ENCODE measurements at places on chromosomes 5 and 9.

- DNase-seq = no peak
Observed at GRCh38 chr5:56460681-56461191, 227.6 kb upstream of the ANKRD55 start.

GRCh38 chr5:65730910-65731309, 8.9 kb downstream of the NLN start:
- DNase-seq = no peak

DNA sequence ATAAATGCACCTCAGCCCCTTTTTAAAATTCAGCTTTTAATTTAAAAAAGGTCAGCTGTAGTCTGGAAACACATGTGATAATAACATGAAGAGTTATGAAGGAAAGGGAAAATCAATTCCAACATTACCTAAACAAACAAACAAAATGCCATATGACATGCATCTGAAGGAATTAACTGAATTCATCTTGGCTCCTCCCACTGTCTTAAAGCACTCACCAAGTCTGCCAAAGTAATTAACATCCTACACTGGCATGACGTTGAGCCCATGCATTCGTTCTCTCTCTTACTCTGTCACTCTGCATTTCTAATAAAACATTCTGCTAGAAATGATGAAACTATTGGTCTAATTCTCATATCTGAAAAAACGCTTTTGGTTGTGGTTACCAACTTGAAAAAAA, 37.7 kb downstream of the TSSK1B start:
- DNase-seq = no peak

GRCh38 chr9:33813712-33814641, 3.0 kb upstream of the UBE2R2 start:
- DNase-seq = no peak

DNA sequence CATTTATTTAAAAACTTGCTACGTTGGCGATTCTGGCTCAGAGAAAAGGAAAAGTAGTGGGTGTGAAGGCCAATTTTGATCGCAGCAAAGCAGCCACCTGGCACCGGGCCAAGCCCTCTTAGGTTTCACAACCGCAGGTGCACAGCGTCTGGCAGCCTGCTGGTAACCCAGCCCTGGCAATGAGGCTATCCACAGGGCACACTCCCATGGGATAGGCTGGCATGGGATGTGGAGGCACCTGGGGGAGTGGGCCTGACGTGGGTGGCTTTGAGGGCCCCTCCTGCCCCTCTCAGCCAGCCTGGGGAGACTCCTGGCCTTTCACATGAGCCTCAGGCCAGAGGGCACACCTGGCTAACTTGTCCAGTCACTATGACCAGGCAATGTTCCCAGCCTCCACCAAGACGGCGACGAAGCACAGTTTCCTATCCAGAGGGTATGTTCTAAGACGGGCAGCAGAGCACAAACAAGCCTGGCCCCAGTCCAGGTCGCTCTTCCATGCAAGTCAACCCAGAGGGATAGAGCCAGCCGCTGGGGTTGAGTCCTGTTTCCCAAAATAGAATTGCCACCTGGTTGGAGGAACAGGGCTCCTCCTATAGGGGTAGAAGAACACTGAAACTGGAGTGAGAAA, 19.0 kb downstream of the CMBL start:
- no peak for DNase-seq

DNA sequence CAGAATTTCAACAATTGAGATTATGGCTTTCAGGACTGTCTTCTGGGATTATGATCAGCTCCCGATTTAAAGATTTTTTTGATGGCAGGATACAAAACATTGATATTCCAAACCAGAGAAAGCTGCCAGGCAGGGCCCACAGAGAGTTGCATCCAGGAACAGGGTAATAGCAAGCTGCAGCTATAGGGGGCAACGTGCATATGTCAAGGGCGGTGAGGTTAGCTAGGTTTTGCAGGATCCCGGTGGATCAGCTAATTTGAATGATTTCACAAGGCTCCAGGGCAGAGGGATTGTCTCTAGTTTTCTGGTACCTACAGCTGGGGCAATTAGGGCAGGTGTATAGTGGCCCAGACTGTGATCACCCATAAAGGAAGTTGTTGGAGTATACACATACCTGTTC, 339.4 kb downstream of the CHSY3 start:
- DNase-seq = no peak

GRCh38 chr9:117757561-117758190, 53.5 kb downstream of the TLR4 start:
- DNase-seq = no peak

- no peak for DNase-seq
Observed at GRCh38 chr5:181105391-181106025, 25.5 kb downstream of the OR2V1 start.

DNA sequence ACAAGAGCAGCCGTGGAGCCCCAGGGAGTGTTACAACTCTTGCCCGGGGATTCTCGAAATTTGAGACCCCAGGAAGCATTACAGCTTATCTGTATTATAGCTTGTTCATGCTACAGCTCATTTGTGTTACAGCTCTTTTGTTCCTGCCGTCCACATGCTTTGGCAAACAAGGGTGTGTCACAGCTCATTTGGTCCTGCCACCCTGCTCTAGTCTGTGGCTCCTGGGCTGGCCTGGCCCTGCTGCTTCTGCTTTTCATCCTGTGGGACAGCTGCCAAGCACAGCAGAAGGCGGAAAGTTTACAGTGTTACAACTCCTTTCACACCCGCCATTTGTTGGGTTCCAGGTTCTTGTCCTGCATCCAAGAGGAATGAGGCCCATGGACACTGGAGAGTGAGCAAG, 685.0 kb downstream of the SLCO4C1 start:
- DNase-seq = no peak

- DNase-seq = no peak
Observed at GRCh38 chr5:71946343-71947030, 160.8 kb upstream of the MAP1B start.

GRCh38 chr5:112960863-112961504, 15.6 kb upstream of the DCP2 start:
- no peak for DNase-seq

DNA sequence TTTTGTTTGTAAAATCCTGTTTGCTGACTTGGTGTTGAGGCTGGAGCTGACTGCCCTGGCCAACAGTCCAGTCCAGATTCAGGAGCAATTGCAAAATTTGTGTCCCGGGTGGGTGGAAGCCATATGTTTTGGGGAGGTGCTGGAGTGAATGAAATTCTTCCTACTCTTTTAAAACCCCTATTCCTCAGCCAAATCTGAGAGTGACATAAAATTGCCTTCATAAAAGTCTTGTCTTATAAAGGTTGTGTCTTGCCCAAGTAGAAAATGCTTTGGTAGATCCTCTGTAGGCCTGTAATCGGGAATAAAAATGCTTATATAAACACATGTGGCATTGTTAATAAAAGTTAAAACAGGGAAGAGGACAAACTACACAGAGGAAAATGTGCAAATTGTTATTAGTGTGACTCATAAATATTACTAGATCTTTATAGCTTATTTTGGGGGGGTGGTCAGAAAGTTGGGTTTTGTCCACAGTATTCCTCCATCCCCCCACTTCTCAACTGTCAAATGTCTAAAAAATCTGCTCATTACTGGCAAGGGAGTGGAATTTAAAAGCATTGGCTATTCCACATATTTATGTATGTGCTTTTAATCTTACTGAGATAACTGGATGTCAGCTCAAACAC, 45.6 kb downstream of the NNT start:
- DNase-seq = no peak

GRCh38 chr5:156481741-156482140, 154.8 kb downstream of the SGCD start:
- no peak for DNase-seq

DNA sequence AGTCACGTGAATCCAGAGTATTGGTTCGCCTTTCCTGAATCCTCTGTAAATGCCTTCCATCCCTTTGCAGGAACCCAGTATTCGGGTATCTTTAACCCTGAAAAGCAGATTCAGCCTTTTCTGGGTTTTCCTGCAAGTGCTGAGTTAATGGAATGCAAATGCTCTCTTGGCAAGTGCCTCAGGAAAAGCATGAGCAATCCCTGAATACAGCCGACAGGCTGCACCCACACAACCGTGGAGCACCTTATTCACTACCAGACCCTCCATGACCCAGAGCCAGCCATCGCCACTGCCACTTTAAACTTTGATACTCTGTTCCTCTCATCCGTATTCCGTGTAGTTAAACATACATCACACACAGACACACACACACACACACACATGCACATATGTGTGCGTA, 54.4 kb downstream of the ZNF622 start:
- no peak for DNase-seq

DNA sequence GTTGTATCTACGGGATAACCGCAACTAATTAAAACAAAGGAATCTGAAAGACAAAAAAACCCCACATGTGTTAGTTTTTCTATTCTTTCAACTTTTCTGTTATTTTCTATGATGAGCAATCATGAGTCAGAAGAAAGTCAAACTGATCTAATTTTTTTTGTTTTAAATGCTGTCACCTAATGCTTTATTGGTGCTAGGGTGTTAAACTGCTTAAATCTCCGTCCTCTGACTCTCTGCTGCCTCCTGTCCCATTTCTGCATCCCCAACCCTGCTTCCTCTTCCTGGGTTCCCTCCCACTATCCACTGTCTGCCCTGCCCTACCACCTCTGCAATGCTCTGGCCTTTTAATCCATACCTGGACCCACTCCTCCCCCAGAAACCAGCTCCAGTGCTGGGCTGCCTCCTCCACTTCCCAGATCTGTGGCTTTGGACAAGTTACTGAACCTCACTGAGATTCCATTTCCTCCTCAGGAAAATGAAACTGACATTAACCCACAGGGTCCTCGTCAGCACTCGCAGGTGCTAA, 15.7 kb downstream of the PTPN3 start:
- no peak for DNase-seq

- no peak for DNase-seq
Observed at GRCh38 chr5:88172847-88173758, 95.5 kb downstream of the TMEM161B start.

- DNase-seq = no peak
Observed at GRCh38 chr9:98972716-98973115, 29.0 kb downstream of the COL15A1 start.

DNA sequence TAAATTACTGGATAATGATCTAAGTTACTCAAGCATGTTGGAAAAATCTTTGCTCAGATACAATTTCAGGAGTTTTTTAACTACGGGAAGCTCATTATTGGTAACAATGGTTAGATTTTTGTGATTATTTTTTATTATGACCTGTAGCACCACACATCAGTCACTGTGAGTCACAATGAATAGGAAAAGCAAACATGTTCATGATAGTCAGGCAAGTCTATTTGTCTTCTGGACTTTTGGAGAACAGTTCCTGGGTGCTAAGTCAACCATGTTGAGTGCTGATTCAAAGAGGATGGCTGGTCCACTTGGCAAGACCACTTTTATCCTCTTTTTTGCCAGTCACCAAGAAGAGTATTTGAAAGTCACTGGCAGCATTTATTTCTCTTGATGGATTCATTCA, 403.2 kb downstream of the KIF4B start:
- no peak for DNase-seq

DNA sequence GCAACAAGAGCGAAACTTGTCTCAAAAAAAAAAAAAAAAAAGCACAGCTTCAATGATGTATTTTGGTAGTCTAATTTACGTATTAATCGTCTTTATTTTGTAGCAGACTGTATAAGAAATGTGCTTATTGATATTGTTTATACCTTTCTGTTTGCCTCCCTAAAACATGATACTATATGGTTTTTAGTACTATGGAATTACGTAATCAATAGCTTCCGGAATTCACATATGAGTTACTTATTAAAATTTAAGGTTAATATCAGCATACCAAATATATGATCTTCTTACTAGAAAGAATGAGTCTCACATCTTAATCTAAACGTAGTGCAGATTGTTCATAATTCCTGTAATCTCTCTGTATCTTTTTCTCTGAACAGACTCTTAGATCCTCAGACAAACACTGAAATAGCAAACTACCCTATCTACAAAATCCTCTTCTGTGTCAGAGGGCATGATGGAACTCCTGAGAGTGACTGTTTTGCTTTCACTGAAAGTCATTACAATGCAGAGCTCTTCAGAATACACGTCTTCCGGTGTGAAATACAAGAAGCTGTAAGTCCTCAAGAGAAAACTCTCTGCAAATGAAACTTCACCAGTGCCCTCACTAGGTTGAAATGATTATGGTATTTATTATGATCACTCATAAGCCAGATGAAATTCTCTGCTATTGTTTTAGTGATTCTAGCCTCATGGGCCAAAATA, 44.4 kb upstream of the GPR21 start:
- no peak for DNase-seq

DNA sequence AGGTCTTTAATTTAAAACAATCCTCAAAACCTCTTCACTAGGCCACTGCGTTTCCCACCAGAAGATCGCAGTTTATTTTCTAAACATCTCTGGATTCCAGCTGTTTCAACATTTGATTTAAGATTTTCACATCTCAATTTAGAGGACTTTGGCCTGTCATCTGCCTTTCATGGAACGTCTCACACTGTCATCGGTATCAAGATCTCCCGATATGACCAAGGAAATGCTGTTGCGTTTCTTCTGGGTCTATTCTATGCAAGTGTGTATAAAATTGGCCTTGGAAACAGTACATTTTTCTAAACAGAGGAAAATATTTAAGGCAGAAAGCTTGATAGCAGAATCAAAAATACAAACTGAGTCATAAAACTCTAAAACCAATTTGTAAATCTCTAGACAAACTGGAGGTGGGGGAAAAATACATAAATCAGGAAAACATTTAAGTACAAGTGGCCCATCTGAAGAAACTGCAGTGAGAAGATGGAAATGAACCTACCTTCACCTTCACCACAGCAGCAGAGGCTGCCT, 53.6 kb upstream of the SIMC1 start:
- no peak for DNase-seq

DNA sequence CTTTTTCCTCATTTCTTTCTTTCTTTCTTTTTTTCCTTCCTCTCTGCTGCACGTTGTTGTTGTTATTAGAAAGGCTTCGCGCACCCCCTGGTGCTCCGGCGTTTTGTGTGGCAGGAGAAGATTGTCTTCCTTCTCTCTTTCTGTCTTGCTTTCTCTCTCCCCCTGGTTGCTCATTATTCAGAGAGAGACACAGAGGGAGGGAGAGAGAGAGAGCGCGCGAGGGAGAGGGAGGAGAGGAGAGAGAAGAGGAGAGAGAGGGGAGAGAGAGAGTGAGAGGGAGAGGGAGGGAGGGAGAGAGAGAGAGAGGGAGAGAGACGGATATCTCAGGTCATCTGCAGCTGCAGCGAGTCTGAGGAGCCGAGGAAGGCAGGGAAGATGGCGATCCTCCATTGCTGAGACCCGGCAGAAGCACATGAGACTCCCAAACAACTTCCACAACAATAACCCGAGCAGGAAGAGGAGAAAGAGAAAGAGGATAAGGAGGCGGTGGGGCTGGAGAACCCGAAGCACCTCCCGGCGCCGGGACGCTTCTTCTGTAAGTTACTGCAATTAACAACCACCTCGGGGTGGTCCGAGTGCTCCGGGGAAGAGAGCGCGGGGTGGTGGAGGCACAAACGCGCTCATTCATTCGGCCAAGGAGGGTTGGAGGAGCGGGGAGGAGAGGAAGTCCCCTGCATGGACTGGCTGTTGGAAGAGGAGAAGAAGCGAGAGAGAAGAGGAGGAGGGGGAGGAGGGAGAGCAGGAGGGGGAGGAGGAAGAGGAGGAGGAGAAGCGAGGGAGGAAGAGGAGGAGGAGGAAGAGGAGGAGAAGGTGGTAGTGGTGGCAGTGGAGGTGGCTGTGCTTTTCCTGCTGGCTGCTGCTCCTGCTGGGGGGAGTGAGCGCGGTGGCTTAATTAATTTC, at the start of gene ZNF462:
Gene ZNF462 (plus strand): TSS at position 346 of the 900 bp plus-strand sequence. CDS start 60,218 bp downstream, outside the sequence.
- peak; percentile 73 for DNase-seq

- no peak for DNase-seq
Observed at GRCh38 chr9:19151425-19152159, 24.3 kb upstream of the PLIN2 start.
